ENCODE measurements at places on chromosomes 2 and 18.

DNA sequence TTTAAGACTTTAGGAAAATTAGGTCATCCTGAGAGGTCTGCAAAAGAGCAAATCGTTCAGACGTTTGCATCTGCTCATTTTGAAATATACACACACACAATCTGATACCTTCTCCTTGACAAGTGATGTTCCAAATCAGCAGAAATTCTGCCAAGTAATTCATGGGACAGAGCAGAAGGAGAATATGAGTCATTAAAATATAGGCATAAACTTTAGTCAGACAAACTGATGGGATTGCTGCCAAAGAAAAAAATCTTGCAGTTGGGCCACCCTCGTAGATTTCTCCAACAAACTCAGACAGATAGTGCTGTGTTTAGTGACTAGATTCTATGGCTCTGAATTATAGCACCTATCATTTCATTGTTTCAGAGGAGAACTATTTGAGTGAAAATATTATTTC lies 336.3 kb downstream of the NYAP2 start:
- DNase-seq: no peak

DNA sequence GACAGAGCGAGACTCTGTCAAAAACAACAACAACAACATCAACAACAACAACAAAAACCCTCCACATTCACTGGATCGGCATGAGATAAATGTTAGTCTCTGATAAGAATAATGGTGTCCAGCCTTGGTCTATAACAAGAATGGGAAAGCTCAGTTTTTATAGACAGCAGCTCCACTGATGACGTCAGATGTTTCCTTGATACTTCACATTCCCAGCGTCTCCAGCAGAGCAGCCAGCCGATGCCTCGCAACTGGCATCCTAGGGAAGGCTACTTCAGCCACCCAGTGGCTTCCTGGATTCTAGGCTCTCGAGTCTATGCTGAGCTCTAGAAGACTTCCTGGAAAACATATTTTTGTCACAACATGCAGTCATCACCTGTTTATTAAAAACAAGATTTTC lies 271.4 kb upstream of the SMIM21 start:
- no peak for DNase-seq

- DNase-seq: no peak
Measured at GRCh38 chr2:84782717-84783442, 98.0 kb downstream of the TRABD2A start.

GRCh38 chr18:42545825-42546224 lies 569.7 kb downstream of the RIT2 start:
- no peak for DNase-seq

GRCh38 chr18:80183273-80184050 lies 63.9 kb downstream of the PARD6G start:
- DNase-seq: no peak

DNA sequence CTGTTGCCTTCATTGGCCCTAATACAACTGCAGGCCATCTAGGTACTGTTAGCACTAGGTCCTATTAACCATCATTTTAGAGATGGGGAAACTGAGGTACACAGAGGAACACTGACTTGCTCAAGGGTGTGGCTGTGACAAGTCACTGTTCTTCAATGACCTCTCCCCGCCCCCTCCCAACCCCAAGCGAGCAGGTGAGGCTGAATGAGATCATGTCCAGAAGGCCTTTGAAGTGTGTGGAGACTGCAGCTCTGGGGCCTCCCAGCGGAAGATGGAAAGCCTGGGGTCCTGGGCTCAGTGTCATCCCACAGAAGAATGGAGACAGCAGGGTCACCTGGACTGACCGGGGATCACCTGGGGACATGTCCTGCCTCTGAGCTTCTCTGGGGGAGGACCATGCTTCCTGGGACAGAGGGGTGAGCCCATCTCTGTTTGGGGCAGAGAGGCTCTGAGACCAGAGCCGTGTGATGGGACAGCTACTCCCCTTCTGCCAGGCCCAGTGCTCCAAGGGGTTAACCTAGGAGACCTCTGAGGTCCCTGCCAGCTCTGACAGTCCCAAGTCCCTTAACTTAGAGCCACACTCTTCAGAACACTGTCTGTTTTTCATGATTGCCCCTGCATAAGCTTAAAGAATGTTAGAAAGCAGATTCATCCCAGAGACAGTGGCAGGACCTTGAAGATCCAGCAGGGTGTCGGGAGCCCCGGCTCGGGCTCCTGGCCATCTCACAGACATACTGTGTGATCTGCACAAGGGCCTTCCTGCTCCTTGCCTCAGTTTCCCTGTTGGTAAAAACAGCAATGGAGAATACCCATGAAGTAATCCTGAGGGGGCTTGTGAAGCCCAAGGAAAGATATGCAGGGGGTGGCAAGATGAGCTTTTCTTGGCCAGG lies 16.7 kb upstream of the FOSL2 start:
- DNase-seq: peak; percentile 63

DNA sequence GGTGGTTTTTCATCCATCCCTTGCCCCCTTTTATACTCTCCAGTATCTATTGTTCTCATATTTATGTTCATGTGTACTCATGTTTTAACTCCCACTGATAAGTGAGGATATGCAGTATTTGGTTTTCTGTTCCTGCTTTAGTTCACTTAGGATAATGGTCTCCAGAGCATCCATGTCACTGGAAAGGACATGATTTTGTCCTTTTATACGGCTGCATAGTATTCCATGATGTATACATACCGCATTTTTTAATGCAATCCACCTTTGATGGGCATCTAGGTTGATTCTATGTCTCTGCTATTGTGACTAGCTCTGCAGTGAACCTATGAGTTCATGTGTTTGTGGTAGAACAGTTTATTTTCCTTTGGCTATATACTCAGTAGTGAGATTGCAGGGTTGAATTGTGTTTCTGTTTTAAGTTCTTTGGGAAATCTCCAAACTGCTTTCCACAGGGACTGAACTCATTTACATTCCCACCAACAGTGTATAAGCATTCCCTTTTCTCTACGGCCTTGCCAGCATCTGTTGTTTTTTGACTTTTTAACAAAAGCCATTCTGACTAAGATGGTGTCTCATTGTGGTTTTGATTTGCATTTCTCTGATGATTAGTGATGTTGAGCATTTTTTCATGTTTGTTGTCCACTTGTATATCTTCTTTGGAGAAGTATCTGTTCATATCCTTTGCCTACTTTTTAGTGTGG lies 420.2 kb downstream of the THSD7B start:
- DNase-seq: no peak

DNA sequence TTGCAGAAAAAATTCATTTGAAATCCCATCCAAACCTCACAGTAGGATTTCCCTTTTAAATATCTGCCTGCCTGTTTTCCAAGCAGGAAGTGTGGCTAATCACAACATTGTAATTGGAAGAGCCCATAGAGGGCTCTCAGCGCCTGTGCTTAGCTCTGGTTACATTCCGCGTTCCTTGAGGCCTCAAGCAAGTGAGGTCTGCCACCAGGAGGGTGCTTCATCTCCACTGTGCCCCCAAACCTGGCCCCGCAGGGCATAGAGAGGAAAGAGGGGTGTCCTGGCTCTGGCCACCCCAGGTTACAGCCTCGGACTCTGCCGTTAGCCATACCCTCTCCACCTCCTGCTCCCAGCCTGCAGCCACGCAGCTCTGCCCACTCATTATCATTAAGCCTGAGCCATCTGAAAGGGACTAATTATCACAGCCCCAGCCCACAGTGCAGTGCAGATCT lies 214.8 kb downstream of the SP3 start:
- DNase-seq: no peak

DNA sequence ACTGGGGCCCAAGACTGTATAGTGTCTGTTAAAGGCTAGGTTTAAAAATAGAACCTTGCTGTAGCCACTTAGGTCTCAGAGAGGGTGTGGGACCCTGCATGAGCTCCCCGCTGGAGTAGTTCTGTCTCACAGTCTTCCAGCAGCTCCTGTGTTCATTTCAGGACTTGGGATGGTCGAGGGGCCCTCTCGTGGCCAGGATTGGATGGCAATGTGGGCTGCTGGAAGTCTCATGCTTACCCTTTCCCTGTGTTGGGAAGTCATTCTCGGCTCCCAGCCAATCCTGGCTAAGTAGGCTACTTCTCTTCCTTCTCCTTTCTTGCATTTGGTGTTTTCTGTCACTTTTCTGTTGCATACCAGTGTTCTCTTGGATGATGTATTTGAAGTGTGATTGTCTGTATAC lies 284.0 kb upstream of the GCFC2 start:
- no peak for DNase-seq

- no peak for DNase-seq
Measured at GRCh38 chr18:36518839-36519238, 221.3 kb downstream of the FHOD3 start.

GRCh38 chr2:215775106-215775505 lies 238.2 kb downstream of the MREG start:
- no peak for DNase-seq

DNA sequence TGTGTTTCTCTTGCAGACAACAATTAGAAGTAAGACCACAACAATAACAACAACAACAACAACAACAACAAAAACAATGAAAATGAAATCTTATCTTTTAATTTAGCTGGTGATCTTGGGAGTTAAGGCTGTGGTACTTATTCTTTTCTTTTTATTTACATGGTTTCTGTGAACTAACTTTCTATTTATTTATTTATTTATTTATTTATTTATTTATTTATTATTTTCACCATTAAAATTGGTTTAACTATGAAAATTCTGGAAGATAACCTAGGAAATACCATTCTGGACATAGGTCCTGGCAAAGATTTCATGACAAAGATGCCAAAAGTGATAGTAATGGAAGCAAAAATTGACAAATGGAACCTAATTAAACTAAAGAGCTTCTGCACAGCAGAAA lies 102.5 kb upstream of the PNPT1 start:
- DNase-seq: no peak

DNA sequence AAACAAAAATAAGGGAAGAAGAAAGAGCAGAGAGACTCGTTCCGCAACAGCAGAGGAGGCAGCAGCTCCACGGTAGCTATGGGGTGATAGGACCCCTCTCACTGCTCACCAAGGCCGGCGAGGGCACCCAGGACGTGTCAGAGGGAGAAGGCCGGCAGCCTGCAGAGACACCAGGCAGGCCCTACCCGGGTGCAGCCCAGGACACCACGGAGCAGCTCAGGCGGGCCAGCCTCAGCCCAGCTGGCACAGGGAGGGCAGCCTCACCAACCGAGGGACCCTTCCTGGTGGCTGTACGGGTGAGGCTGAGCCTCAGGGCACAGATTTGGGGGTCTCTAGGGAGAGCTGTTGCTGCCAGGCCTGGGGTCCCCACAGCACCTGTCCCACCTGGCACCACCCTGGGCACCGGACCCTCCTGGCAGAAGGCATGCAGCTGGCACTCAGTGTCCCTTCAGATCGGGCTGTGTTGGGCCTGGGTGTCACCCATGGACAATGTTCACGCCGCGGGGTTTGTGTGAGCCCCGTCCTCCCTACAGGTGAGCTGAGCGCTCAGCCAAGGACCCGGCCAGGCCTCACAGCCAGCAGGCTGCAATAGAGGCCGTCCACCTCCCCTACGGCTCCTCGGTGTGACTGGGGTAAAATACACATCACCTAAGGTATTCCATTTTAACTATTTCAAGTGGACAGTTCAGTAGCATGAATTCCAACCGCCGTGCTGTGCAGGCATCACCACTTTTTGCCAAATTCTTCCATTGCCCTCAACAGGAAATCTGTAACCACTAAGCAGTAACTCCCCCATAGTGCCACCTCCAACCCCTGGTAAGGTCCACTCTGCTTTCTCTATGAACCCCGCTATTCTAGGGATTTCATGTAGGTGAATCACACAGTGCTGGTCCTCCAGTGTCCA lies 21.6 kb downstream of the KCNG2 start:
- no peak for DNase-seq

- DNase-seq: peak; percentile 17
Measured at GRCh38 chr18:41829647-41830516, 125.2 kb upstream of the PIK3C3 start.

DNA sequence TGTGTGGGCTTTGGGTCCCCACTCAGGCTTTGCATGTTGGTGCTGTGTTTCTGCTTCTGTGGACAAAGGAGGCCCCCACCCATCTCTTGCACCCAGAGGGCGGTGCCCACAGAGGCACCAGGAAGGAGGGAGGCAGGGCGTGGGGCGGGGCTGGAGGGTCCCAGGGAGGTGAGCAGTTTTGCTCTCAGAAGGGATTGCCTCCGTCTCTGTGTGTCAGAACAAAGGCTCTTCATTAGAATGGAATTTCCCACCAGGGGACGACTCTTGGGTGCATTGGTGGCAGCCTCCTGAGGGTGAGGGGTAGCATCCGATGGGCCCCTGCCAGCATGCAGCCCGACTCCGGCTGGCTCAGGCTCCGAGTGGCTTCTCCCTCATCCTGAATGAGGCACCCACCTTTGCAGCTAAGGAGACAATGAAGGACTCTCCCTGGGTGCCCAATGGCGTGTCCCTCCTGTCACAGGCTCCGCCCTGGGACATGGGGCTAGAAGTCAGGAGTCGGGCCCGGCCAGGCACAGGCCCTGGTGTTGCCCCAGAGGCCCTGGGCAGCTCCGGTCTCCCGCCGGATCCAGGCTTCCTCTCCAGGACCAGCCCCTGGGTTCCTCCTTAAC lies 7.0 kb upstream of the ERFE start:
- DNase-seq: no peak

DNA sequence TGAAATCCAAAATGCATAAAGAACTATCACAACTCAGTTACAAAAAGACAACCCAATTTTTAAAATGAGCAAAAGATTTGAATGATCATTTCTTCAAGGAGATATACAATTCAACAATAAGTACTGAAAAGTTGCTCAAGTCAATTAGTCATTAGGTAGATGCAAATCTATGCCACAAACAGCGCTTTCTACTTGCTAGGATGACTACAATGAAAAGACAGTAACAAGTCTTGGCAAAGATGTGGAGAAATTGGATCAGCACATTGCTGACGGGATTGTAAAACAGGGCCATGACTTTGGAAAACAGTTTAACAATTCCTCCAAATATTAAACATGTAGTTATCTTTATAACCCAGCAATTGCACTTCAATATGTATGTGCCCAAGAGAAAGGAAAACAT lies 166.3 kb upstream of the MC4R start:
- DNase-seq: no peak

DNA sequence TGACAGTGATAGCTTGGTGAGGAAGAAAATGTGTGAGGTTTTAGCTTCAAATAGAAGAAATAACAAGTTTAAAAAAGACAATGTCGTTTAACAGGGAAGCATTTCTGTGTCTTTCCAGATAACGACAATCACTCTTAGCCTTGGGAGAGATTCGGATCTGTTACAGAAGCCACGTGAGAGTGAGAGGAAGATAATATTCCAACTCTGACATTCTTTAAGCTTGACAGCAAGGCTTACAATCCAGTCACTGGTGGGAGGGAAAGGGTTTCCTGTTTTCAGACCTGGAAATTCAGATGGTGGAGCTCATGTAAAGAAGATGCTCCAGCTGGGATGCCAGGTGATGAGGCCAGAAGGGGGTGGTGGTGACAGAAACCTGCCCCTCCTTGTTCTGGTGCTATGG lies 30.8 kb downstream of the FBXO48 start:
- no peak for DNase-seq

GRCh38 chr18:39841482-39842365 lies 2113.3 kb upstream of the PIK3C3 start:
- DNase-seq: peak; percentile 69

DNA sequence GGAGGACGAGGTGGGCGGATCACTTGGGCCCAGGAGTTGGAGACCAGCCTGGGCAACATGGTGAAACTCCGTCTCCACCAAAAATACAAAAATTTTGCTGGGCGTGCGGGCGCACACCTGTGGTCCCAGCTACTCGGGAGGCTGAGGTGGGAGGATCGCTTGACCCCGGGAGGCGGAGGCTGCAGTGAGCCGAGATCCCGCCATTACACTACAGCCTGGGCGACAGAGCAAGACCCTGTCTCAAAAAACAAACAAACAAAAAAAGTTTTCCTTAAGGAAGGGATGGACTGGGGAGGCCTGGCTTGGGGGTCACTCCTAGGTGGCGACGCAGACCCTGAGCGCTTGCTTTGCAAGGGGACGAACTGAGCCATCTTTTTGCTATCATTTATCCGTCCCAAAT lies 882 bp downstream of the PLA2R1 start:
- no peak for DNase-seq

All from SW480 (cell line).